HuH-7 (cell line): ENCODE measurements at places on chromosomes 12 and 14.

DNA sequence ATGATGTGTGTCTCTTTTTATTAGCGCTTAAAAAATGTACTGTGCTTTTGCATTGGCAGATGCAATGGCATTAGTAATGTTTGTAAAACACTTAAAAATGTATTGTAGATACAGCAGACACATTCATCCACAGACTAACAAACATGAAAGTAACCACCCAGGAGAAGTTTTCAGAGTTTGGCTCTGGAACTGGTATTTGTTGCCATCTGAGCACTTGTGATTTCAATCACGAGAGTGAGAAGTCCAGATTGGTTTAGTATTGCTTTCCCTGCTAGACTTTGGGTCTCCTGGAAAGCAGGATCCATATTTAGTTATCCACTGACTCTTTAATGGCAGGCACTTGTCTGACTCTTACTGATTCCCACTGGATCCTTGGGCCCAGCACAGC lies 13.2 kb downstream of the RASSF8 start:
- no peak for DNase-seq

DNA sequence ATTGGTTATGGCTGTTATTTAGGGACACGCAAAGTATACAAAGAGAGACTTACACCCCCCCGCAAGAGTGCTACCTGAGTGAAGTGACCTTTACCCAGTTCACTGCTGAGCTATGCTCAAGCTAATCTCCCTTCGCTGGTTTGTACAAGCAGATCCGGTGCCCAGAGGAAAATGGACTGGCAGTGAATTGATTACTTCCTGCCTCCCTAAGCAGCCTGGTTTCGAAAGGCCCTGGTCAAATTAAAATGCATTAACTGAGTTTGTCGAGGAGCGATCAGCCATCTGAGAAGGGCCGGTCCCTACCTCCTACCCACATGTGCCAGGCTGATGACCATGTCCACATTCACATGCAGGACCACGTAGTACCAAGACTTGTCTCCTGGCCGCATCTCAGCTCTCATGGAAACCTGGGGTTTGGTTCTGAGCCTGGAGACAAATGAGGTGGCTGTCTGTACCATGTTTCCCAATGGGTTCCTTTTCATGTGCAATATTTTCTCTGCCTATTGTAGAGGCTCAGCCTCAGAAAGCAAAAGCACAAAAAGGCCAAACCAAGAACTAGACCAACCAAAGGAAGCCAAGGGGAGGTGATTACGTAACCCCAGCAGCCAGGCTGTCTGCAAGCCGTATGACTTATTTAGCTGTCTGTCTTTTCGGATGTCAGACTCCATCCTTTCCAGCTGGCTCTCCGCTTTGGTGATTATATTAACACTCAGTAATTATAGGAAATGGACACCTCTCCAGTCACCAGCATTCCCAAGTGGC lies 284.7 kb upstream of the PWP1 start:
- DNase-seq = no peak

DNA sequence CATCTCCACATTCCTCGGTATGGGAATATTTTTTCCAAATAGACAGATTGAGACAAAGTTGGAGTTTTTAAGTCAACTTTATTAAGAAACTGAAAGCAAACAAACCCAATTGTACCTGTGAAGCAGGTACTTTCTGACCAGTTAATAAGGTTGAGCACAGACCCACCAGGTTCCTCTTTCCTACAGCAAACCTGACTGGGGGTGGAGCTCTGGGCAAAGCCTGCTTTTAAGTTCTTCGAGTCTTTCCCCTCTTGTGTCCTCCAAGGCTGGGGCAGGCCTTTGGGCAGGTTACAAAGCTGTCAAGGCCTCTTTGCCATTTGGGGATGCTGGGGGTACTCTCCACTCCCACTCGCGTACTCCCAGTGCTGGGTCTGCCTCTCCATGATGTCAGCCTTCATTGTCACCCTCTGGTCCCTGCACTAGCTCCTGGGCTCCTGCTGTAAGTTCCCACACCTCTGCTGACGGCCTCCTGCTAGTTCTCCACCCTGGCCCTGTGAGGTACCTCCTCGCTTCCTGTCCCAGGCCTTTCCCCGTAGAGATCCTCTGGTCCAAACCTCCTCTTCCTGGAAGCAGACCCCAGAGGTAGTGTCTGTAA lies 3.2 kb downstream of the KCNH3 start:
- DNase-seq = no peak

GRCh38 chr12:8562310-8562709 lies 21.6 kb upstream of the CLEC4E start:
- DNase-seq = no peak

GRCh38 chr12:91663310-91663709 lies 480.7 kb upstream of the DCN start:
- no peak for DNase-seq

GRCh38 chr14:65186951-65187350 lies 84.6 kb upstream of the MAX start:
- DNase-seq = no peak

DNA sequence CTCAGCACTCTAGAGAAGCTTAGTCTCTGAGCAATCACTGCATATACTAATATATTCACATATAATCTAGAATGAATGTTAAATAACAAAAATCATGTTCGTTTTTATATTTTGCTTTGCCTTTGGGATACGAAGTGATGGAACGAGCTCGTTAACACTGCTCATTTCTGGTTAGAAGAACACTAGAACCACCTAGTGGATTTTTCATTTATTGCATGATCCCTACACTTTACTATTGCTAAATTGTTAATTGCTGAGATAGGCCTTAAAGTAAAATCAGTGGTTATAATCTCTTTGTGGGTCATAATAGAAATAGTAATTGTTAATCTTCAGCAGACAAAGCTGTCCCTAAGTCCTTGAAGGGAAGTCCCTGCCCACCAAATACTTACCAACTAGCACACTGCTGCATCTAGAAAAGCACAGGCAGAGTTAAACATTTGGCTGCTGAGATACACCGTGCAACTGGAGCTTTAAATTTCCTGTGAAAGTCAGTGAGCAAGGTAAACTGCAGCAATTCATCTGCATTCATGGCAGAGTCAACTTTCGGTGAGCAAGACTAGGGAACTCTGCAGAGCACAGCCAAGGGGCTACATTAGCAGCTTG lies 353.7 kb downstream of the APAF1 start:
- DNase-seq = peak; percentile 31

DNA sequence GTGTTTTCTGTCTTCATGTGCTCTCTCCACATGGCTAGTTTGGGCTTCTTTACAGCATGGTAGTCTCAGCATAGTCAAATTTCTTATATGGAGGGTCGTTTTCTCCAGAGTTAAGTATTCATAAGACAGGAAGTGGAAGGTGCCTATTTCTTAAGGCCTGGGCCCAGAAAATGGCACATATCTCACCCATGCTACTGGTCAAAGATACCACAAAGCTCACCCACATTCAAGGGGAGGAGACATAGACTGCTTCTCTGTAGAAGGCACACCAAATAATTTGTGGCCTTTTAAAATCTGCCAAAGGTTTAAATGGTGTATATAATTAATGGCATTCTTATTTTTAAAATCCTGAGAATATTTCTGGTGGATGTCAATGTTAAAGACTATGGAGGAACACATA lies 44.8 kb downstream of the CCDC91 start:
- DNase-seq = no peak

- no peak for DNase-seq
Observed at GRCh38 chr12:122849352-122850047, 14.2 kb downstream of the HIP1R start.

DNA sequence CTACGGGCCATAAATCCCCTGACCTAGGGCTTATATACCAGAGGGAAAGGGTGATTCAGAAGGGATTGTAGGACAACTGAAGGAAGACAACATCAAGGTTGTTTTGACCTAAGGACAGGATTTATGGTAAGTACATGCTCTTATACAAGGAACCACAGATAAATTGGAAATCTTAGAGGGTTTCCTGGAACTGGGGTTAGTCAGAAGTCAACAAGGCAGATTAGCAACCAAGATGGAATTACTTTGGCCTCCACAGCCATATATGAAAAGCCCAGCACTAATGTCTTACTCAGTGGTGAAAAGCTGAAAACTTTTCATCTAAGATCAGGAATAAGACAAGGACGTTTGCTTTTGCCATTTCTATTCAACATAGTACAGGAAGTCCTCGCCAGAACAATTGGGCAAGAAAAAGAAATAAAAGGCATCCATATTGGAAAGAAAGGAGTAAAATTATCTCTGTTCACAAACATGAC lies 5.4 kb downstream of the TMBIM4 start:
- no peak for DNase-seq

DNA sequence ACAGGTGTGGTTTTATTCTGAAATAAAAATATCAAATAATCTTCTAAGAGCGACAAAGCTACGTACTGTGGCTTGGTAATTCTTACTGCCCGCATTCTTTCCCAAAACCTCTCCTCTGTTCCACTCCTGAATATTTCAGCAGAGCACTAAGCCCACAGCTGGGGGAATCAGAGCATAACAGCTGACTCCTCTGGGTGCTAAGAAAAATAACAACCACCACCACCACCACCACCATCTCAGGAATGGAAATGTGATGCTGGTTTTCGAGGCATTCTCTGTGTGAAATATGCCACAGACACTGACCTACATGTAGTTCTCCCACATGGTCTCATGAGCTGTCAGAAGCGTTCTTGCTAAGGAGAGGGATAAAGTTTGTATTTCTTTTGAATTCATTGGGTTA lies 183.7 kb downstream of the BMP4 start:
- DNase-seq = no peak

DNA sequence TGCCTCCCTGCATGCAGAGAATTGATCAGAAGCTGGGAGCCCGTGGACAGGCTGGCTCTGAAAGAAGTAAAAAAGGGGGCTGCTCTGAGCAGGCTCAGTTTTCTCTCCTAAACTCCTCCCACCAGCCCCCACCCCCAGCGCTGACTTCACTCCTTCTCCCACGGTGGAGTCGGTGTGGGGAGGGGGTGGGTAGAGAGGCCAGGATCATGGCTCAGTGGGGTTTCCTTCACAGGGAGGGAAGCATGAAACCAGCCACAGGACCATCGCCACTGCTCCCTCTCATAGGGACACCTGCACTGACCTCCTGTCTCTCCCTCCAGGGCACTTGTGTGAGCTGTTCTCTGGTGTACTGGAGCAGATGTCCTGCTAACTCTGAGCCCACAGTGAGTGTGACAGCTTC lies 78.9 kb downstream of the STAB2 start:
- no peak for DNase-seq

DNA sequence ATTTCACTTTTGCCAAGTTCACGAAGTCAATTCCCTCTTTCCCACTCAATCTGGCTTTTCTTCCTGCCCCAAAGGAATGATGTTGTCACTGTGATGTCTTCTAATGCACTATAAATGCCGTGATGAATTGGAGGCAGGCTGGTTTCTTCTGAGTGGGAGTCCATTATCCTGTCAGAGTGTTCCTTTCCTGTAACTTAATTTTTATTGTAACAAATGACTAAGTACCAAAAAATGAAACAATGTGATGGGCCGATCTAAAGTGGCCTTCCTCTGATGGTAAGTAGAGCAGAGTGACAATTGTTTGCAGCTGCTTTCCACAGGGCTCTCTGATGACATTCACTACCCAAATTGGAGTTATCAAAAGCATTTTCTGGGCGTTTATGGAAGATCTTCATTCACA lies 22.2 kb downstream of the TMEM30B start:
- no peak for DNase-seq

GRCh38 chr12:42129595-42130204 lies 15.0 kb downstream of the GXYLT1 start:
- DNase-seq = peak; percentile 32

DNA sequence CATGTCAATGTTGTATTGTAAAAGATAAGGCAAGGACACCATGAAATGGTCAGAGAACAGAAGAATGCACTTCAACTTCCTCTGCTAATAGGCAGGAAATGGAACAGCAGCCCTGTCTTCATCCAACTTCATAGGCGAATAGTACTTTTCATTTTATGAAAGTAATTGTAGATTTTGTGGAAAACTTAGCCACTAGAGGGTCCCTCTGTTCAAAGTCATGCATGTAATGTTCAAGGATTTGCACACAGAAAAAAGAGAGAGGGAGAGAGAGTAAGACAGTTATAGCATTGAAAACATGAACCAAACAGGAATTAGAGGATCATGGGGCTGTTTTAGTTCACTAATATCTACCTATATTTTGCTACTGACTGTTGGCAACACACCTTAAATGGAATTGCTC lies 172.2 kb downstream of the FLRT2 start:
- no peak for DNase-seq

- no peak for DNase-seq
Observed at GRCh38 chr12:132284827-132285741, 44.3 kb downstream of the GALNT9 start.

DNA sequence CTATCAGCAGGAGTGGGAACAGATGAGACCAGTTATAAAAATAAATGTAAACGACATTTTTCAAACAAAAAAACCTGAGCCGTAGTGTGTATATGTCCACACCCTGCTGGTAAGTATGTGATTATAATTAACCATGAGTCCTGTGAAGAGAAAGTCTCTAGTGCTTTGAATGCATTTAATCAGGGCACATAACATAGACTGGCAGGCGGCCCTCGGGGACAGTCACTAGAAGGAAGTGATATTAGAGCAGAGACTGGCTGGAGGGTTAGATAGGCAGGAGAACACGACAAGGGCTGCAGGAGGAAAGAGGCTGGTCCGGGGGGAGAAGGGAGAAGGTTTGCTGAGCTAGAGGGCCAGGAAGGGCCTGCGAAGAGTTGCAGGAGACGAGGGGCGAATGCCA lies 23.8 kb upstream of the ELK3 start:
- no peak for DNase-seq

DNA sequence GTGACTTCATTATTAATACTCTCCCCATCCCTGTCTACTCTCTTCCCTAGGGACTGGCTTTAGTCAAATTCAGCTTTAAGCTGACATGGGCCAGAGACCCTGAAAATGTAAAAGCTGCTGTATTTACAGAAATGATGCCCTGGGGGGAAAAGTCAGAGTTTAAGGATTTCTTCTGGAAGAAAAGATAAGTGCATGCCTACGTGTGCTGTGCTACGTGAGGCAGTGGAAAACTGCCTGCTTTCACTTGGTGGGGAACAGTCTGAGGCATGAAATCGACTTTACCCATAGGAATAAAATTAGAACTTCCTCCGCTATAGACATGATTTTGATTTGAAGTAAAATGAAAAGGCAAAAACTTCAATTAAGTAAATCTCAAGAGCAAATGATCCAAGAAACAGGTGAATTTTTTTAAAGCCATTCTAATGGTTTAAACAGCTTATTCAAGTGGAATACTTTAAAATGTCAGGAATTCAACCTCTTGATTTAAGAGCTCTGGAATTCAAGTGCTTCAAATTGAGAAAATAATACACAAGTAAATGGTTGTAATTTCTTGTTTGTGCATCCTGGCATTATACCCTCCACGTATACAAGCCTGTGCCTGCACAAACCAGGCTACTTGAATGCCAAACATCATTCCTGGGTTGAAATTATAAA lies 168.5 kb downstream of the FOXN3 start:
- no peak for DNase-seq
